ENCODE measurements at places on chromosomes 1 and 21.

GRCh38 chr1:236920286-236920894 lies 83.9 kb downstream of the MT1HL1 start:
- DNase-seq: no peak

- no peak for DNase-seq
Measured at GRCh38 chr1:180588121-180588520, 29.4 kb downstream of the OVAAL start.

GRCh38 chr1:204819495-204819894 lies 51.2 kb upstream of the NFASC start:
- no peak for DNase-seq

- DNase-seq: no peak
Measured at GRCh38 chr1:10726355-10726754, 70.1 kb downstream of the CASZ1 start.

DNA sequence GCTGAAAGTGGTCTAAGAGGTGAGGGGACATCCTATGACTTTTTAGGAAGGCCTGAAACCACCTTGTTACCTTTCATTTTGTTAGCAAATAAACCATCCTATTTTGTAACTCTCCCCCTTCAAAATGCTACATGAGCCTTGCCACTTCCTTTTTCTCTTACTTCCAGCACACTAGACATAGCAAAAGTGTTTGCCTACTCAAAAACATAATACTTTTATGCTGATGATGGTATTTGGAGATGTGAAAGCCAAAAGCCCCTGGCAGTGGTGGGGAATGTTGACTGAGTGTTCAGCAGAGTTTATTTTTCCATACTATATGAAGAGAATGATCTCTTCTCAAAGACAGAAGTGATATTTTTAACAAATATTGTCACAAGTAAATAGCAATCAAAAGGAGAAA lies 134.2 kb downstream of the EDEM3 start:
- no peak for DNase-seq

GRCh38 chr1:88983791-88984559 lies 8.5 kb downstream of the KYAT3 start:
- DNase-seq: peak; percentile 69

- DNase-seq: no peak
Measured at GRCh38 chr1:10459184-10459583, 9.4 kb downstream of the CORT start.

DNA sequence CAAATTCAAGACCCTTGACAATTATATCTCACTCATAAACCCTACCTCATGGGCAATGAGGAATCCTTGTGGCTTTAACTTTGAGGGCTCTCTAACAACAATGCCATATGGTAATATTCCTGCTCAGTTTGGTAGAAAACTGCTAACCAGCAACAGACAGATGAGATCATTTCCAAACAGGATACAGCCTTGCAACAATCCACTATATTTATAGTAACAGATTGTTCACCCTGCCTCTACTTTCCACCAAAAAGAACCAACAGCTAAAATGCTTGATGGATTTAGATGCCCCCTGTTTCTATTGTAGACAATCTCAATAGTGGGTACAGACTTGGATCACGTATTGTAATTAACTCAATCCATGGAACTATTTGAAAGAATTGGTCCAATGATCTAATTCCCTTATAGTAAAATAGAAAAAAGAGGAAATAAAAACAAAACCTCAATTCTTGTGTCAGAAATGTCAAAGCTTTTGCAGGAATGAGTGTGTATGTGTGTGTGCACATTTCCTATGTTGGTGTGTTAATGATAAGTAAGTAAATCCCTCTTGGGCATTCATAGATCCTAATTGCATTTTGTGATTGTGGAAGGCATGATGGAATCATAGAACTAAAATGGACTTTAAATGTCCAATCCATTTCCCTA lies 100.0 kb upstream of the EDEM3 start:
- DNase-seq: peak; percentile 57

GRCh38 chr1:21037091-21037490 lies 139.6 kb downstream of the EIF4G3 start:
- DNase-seq: no peak

- no peak for DNase-seq
Measured at GRCh38 chr1:170133766-170134495, 11.8 kb upstream of the NTMT2 start.

- DNase-seq: no peak
Measured at GRCh38 chr21:34722684-34723300, 54.0 kb downstream of the CLIC6 start.

GRCh38 chr1:46615735-46616134 lies 876 bp downstream of the MOB3C start:
- DNase-seq: no peak

- peak; percentile 15 for DNase-seq
Measured at GRCh38 chr1:60133000-60133673, 59.6 kb upstream of the C1orf87 start.

- DNase-seq: no peak
Measured at GRCh38 chr1:17513131-17513530, 26.4 kb upstream of the ARHGEF10L start.

DNA sequence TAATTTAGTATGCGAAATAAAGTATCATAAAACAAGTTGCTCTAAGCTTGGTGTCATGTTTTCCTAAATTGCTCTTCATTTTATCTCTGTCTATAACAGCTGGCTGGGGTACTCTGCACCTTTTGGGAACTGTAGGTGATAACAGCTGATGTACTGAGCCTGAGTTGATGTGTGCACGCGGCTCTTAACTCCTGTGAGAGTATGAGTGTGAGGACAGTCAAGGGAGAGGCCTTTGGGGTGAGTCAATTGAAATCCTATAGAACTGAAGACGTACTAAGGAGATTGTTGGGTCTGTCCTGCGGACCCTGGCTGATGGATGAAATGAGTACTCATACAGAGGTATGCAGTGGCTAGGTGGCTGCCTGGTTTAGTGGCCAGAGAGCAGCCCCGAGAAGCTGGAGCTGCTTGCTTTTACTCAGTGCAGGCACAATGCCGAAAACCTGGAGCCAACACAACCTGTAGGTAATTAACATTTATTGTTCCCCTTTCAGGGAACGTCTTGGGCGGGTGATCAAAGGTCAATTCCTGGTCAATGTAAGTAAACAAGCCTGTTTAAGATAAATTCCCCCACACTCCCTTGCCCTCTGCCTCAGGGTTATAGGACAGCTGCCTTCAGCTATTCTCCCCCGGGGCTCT lies 188.5 kb downstream of the PRDM2 start:
- no peak for DNase-seq

DNA sequence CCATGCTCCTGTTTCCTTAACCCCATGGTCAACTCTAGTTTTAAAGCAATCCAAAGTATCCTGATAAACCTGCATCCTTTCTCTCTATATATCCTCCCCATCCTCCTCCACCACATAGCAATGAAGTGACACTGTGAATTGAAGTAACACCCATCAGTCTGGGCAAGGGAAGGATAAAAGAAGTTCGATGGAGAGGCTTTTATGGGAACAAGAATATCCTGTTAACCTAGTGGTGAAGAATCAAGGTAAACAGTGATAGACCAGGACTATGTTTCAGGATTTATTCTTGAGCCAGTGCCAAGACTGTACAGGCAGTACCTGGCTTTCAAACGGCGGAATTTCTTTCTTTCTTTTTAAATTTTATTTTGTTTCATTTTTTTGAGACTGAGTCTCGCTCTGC lies 17.6 kb downstream of the RABIF start:
- no peak for DNase-seq

GRCh38 chr1:233675893-233676292 lies 62.0 kb downstream of the KCNK1 start:
- DNase-seq: no peak

DNA sequence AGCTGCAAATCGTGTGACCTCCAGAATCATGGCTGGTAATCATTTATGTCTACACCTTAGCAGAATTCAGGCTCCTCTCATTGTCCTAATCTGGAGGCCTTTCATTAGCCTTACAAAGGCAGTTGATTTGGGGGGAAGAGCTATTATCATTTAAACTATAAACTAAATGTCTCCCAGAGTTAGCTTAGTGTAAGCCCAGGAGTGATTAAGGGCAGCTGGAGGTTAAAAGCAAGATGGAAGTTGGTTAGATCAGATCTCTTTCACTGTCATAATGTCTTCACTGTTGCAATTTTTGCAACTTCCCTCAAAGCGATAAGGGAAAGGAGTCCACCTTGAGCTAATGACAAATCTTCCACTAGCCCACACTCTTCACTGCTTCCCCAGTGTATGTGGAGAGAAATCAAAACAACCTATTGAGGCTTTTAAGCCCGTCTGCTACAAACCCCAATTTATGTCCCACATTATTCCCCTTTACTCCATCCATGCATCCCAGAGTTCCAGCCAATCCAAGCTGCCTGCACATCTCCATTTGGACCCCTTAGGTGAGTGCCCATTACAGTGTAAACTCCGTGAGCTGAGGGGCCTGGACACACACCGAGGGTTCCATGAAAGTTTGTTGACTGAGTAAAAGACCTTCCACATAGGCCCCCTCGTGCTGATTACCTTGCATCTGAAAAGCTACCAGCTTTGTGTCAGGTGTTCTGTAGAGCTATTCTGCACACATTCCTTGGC lies 61.5 kb upstream of the KLHDC7A start:
- no peak for DNase-seq

- peak; percentile 32 for DNase-seq
Measured at GRCh38 chr21:25708467-25709065, 26.1 kb downstream of the ATP5PF start.

DNA sequence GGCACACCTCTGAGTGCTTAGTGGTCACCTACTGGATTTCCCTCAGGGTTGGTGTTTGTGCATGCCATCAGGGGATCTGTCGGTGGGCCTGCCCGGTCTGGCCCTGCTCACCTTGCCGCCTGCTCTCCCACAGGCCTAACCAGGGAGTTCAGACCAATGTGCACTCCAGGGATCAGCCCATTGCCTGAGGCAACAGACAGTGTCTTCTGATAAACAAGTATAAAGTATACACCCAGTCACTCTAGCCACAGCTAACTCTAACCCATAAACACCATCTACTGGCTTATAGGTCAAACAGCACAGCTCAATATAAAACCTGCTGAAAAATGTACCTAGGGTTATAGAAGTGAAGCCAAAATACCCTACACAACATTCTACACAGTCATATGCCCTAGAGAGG lies 1300.0 kb downstream of the PLA2G4A start:
- DNase-seq: no peak

DNA sequence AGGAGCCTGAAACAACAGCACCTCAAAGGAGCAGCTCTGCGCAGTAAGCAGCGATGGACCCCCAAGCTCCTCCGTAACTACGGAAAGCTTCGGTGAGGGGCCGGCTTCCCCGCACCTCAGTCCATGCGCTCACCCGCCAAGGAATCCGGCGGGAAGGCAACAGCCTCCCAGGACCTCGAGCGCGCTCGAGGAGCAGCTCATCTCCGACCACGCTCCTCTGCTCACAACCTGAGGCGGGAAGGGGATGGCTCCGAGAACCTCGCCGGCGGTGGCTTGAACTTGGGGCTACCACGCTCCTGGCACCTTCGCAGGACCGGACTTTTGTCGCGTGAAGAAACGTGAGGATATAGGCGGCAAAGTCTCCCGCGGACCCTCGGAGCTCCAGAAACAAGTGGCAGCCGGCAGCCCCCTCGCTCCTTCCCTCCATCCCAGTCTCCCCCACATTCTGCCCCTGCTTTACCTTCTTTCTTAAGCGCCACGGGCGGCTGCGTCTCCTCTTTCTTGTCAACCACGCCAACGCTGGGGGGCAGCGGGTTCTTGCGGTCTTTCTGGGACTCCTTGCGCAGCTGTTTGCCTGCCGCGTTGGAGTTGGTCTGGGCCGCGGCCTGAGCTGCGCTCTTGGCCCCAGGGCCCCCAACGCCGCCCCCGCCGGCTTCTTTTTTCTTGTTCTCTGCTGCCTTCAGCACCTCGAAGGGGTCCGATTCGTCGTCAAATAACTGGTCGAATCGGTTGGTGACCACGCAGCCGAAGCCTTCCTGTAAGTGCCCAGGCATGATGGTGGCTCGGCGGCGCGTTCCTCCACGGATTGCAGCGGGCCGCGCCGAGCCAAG lies 459 bp downstream of the SERBP1 start:
- DNase-seq: peak; percentile 14

DNA sequence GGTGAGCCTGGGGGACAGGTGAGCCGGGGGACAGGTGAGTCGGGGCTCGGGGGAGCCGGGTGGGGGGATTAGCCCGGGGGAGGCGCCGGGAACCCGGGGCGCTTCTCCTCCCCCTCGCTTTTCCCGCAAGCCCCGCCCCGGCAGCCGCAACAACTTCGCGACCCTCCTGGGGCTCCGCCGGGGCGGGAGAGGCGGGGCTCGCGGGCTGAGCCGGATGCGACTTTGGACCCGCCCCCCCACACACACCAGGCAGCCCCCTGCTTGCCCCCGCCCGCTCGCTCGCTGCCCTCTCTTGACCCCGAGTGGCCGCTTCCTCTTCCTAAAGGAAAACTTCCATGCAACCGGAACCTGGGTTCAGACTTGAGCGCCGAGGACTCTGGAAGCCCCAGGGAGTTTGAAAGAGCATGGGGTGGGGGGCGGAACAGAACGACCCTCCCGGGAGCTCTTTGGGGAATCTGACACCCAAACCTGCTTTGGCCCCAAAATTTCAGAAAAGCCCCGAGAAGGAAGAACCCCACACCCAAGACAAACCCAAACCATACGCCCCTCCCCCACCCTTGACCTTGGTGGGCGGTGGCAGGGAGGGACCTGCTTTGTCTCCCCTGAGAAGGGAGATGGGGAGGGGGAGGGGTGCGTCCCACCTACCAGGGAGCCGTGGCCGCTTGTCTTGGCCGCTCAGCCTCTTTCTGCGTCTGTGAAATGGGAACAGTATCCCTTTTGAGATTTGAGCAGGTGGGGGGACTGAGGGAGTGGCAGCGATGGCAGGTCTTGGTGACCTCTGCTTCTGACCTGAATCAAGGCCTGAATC lies 550 bp downstream of the ARHGEF16 start:
- DNase-seq: peak; percentile 6

DNA sequence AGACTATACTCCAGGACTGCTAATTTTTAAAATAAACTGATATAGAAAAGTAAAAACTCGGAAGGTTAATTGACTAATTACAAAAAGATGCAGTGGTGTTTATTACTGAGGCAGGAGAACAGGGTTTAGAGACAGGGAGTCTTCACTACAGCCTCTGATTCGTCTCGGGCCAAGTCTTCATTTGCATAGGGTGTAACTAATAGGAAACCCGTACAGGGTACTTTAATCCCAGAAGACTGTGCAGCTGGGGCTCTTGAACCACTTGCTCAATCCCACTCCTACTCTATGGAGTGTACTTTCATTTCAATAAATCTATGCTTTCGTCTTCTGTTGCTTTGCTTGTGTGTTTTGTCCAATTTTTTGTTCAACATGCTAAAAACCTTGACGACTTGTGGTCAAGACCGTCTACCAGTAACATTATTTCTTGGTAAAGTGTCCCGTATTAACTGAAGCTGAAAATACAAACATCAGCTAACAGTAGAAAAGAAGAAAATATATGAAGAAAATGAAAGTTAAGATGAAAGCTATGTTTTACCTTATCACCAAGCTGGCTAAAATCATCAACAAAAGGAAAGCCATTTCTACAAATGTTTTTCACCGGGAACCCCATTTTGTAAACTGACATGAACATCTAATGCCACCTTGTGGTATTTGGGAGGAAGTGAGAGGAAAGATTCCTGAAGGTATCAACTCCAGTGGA lies 8.0 kb downstream of the SDHB start:
- DNase-seq: peak; percentile 62

DNA sequence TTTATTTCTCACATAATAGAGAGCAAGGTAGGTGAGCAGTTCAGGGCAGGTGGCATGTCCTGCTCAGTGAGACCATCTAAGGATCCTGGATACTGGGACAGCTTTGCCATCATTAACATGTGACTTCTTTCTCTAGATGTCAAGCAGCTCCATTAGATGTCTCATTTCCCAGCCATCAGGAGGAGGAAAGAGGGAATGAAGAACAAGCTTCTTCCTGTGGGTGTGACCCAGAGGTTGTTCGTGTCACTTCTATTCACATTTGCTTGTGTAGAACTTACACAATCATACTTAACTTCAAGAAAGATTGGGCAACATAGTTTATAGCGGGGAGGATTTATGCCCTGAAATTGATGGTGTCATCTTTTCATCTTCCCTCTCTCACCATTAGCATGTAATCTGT lies 169.2 kb upstream of the B3GALT2 start:
- DNase-seq: no peak
